ENCODE measurements at places on chromosomes 12 and 14. TPM values are rescaled to one million over a fixed set of nuclear protein-coding genes. Genes with fewer than 3 reads are reported as not detected.

DNA sequence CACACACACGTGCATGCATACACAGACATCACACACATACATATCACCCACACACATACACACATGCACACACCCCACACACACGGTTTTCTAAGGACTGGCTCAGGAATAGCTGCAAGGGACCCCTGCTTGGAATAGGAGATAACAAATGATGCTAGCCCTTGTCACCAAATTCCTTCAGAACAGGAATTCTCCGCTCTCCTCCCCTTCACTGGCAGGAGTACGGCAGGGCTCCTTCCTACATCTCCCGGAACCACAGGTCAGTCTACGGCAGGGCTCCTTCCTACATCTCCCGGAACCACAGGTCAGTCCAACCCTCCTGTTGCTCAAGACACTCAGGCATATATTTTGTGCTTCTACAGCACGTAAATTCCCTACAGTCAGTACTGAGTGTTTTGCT, 23.9 kb downstream of the PHLDA1 start:
- H3K36me3 ChIP-seq: peaks cover 6% of the 10 kb centered on the region
- no peaks in the 10 kb centered on the region for H3K27me3 ChIP-seq
- H3K27ac ChIP-seq: no peak overlapping the region
- H3K4me1 ChIP-seq: no peaks in the 10 kb centered on the region

DNA sequence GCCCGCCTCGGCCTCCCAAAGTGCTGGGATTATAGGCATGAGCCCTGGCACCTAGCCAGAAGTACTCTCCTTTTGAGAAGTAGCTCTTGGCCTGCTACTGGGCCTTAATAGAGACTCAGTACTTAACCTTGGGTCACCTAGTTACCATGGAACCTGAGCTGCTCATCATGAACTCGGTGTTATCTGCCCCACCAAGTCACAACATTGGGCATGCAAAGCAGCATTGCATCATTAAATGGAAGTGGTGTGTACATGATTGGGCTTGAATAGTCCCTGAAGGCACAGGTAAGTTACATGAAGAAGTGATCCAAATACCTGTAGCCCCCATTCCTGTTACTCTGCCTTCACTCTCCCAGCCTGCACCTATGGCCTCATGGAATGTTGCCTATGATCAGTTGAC, 18.0 kb upstream of the ATF7 start:
- peaks cover 6% of the 10 kb centered on the region for H3K27me3 ChIP-seq
- no peak overlapping the region for H3K27ac ChIP-seq
- DNase-seq: no peak
- no peaks in the 10 kb centered on the region for H3K4me1 ChIP-seq
- no peaks in the 10 kb centered on the region for H3K36me3 ChIP-seq

IFNG-AS1 gene
- not detected for total RNA-seq

DNA sequence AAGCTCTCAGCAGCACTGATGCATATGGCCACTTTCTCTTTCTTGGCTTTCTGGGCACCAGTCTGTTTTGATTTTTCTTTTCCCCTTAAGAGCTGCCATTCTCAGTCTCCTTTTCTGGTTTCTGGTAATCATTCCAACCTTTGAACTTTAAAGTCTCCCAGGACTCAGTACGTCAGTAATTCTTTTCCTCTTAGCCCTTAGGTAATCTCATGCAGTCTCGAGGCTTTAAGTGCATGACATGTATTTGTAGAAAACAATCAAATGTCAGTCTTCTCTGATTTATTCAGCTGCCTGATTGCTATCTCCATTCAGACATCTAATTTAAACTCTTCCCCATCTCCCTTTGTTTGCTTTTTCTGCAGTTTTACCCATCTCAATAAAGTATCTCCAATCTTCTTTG, 139.1 kb upstream of the PDZRN4 start:
- H3K4me1 ChIP-seq: no peaks in the 10 kb centered on the region
- no peak for DNase-seq
- H3K27ac ChIP-seq: no peak overlapping the region
- no peak overlapping the region for H3K4me3 ChIP-seq

DNA sequence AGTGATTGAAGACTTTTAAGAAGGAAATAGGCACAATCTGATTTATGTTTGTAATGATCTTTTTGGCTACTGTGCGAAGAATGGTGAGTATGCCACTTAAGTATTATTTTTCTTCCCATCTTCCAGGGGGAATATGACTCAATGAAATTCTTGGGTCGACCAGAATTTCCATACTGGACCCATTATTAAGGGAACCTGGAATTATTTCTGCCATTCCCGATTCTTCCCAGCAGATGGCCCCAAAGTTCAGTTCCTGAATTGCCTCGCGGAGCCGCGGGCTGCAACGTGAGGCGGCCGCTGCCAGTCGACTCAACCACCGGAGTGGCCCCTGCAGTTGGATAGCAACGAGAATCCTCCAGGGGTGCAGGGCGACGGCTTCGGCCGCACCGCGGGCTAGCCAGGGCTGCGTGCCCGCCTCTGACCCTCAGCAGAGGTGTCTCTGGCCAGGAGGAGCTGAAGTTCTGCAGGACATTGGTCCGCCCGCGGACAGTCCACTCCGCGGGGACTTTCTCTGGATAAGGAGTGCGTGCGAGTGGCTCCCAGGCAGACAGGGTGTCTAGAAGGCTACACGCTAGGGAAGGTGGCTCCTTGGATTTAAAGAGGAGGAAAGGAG, 628 bp upstream of the TSHR start:
- peaks cover 7% of the 10 kb centered on the region for H3K36me3 ChIP-seq
- H3K27ac ChIP-seq: peak overlapping the region; percentile 68
- peaks cover 45% of the 10 kb centered on the region for H3K4me1 ChIP-seq

DNA sequence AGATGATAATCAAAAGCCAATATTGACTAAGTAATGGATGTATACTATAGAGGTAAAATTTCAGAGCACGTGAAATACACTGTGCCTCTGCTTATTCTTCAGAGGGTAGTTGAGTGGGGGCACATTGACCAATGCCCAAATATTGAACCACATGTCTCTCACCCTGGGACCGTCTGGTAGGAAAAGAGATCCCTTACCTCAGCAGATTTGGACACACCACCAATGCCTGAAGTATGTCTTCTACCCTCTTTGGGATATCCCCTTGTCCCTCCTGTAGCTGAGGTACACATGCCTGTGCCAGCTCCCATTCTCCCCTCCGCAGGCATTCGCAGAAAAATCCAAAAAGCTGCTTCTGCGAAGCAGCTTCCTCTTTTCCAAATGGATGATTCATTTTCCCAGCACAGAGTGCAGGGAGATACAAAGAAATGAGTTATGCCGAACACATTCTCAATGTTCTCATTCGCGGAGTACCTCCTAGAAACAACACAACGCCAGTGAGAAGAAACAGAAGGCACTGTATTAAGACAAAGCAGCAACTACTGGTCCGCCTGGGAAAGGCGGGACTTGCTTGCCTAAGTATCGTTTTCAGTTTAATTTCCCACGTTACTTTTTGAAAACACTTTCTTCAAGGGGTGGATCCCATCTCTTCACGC, 691 bp downstream of the ZFYVE26 start:
- H3K27ac ChIP-seq: peak overlapping the region; percentile 93
- H3K36me3 ChIP-seq: peaks cover 7% of the 10 kb centered on the region
- peaks cover 31% of the 10 kb centered on the region for H3K4me1 ChIP-seq
- peak; percentile 73 for DNase-seq
- peak overlapping the region; percentile 89 for H3K4me3 ChIP-seq
- no peaks in the 10 kb centered on the region for H3K27me3 ChIP-seq

DNA sequence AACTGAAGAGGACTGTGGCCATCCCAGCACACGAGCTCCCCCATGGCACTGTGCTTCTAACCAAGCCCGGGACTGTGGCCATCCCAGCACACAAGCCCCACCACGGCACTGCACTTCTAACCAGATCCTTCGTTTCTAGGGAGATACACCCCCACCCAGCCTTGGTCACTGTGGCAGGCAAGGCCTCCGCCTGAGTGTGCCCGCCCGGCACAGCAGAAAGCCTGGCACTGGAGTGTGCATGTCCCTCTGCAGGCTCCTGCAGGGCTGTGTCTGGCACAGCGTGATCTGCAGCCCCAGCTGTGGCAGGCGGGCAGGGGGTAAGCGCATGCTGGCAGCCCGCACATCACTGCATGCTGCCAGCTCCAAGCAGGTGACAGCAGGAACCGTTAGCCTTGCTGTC, 49.8 kb downstream of the CCDC85C start:
- no peak overlapping the region for H3K27ac ChIP-seq
- DNase-seq: no peak
- no peak overlapping the region for H3K4me3 ChIP-seq
- no peaks in the 10 kb centered on the region for H3K4me1 ChIP-seq
- no peaks in the 10 kb centered on the region for H3K36me3 ChIP-seq

EFS gene
- total RNA-seq: not detected

DNA sequence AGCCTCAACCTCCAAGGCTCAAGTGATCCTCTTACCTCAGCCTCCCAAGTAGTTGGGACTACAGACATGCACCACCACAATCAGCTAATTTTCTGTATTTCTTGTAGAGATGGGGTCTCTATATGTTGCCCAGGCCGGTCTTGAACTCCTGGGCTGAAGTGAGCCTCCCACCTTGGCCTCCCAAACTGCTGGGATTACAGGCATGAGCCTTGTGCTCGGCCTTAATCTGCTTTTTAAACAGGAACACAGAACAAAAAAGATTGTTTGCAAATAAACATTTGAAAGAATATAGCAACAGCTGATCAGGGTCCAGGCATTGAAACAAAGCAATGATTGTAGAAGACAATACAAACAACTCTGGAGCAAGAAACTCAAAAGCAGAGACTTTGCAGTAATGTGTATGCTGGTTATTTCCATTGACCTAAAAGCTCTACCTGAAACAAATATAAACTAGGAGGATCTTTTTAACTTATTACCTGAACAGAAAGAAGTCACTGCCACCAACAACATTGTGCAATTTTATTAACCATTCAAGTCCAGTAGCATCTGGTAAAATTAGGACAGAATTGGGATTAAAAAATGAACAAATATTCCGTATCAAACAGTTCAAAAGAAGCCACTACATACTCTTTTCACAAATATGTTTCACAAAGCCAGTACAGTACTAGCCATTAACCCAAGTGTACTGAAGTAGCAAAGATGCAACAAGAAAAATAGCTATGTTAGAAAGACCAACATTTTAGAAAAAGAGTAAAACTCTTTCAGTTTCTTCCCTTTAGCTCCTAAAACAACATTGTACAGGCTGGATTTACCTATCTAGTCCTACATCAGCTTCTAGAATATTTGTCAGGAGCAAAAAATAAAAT, 14.2 kb downstream of the AMN1 start:
- H3K36me3 ChIP-seq: peaks cover 36% of the 10 kb centered on the region
- H3K27ac ChIP-seq: peak overlapping the region; percentile 9
- no peaks in the 10 kb centered on the region for H3K27me3 ChIP-seq
- peak; percentile 44 for DNase-seq
- no peak overlapping the region for H3K4me3 ChIP-seq

DNA sequence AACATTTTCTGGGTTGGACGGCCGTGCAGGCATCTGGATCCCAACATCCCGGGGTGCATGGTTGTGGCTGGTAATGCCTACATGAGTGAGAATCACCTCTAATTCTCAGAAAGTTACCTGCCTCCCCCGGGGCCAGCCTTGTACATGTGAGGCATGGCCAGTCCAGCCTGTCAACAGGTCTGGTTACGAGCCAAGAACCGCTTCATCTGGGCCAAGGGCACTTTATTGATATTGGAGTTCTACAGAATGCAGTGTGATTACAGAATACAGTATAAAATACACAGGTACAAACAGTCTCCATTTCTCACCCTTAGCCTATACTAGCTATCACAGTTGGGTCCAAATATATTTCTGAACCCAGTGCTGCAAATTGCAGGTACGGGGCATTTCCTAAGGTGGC, 84.9 kb upstream of the EVL start:
- no peaks in the 10 kb centered on the region for H3K36me3 ChIP-seq
- no peak overlapping the region for H3K4me3 ChIP-seq
- no peaks in the 10 kb centered on the region for H3K27me3 ChIP-seq
- no peak overlapping the region for H3K27ac ChIP-seq
- no peak for DNase-seq

- H3K36me3 ChIP-seq: peaks cover 84% of the 10 kb centered on the region
- no peaks in the 10 kb centered on the region for H3K27me3 ChIP-seq
- DNase-seq: no peak
- peaks cover 38% of the 10 kb centered on the region for H3K4me1 ChIP-seq
These were observed 36.6 kb downstream of the PCNX1 start for GRCh38 chr14:70943838-70944237.

- no peaks in the 10 kb centered on the region for H3K4me1 ChIP-seq
- H3K27me3 ChIP-seq: no peaks in the 10 kb centered on the region
- H3K27ac ChIP-seq: no peak overlapping the region
- peaks cover 25% of the 10 kb centered on the region for H3K36me3 ChIP-seq
These were observed 24.4 kb upstream of the BTBD6 start for GRCh38 chr14:105223770-105224544.

- no peaks in the 10 kb centered on the region for H3K4me1 ChIP-seq
- no peak overlapping the region for H3K27ac ChIP-seq
- H3K4me3 ChIP-seq: no peak overlapping the region
- peaks cover 2% of the 10 kb centered on the region for H3K27me3 ChIP-seq
These were observed 83.5 kb downstream of the TTC7B start for GRCh38 chr14:90732718-90733117.

GRCh38 chr14:91302391-91302790, 57.9 kb upstream of the GPR68 start:
- H3K4me1 ChIP-seq: peaks cover 52% of the 10 kb centered on the region
- H3K27me3 ChIP-seq: no peaks in the 10 kb centered on the region
- H3K36me3 ChIP-seq: peaks cover 82% of the 10 kb centered on the region

Measured in activated CD4-positive, alpha-beta T cell treated with anti-CD3 and anti-CD28 coated beads, Interleukin-2, amount 10 ng/mL, durations not matched to agents 24 days and 14 days (primary cell).